Mesothelial cell of epicardium (in vitro differentiated cells): ENCODE measurements at places on chromosomes 16 and 17. TPM values are rescaled to one million over a fixed set of nuclear protein-coding genes. Genes with fewer than 3 reads are reported as not detected.

- H3K27ac ChIP-seq, result peak overlapping the region; percentile 69
- H3K4me3 ChIP-seq, result peak overlapping the region; percentile 67
- H3K36me3 ChIP-seq, result peaks cover 13% of the 10 kb centered on the region
- no peaks in the 10 kb centered on the region for H3K27me3 ChIP-seq
- peaks cover 25% of the 10 kb centered on the region for H3K4me1 ChIP-seq
Measured at GRCh38 chr16:67537270-67537635, 8.6 kb downstream of the RIPOR1 start.

DNA sequence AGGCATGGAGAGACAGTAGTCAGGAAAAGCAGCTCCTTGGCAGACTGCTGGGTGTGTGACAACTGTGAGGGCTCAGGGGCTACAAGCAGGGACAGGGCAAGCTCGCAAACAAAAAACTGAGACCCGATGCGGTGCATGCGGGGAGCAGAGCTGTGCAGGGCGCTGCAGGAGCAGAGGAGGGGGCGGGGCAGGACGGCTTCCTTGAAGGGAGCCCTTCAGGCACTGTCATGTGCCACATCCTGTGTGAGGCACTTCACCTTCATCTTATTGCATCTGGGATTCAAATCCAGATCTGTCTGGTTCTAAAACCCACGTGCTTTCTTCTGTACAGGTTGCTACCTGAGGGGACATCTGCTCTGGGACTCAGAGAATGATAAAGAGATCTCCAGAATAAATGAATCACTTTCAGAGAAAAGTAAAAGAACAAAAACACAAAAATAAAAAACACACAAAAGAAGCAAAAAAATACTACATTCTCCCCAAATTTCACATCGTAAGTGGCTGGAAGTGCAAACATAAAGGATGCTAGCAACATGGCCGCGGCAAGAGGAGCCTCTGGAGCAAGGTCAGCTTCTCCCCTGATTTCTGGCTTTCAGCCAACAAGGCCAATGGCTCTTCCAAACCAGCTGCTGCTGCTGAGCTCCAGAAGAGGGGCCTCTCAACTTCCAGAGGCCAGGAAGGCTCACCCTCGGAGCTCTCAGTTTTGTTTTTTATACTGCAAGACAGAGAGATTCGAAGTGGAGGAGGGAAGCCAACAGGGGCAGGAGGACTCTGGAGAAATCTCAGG, 14.2 kb downstream of the LYRM9 start:
- no peak for DNase-seq
- H3K27me3 ChIP-seq, result no peaks in the 10 kb centered on the region
- H3K36me3 ChIP-seq, result peaks cover 10% of the 10 kb centered on the region

DNA sequence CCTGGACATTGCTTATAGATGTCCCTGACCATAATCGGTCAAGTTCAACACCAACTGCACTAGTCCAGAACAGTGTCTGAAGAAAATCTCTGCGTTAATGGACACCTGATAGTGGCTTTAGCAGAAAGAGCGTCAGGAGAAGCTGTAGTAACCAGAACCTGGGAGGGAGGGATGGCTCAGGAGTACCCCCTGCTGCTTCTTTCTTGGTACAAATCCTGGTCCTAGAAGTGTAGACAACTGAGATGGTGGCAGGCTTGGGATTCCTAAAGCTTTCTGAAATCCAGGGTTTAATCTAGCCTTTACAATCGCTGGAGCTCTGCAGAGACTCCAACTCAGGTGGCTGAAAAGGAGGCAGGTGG, 5.4 kb downstream of the MAP3K14 start:
- peak overlapping the region; percentile 78 for H3K27ac ChIP-seq
- no peak overlapping the region for H3K4me3 ChIP-seq
- H3K36me3 ChIP-seq, result peaks cover 5% of the 10 kb centered on the region
- no peak for DNase-seq

DNA sequence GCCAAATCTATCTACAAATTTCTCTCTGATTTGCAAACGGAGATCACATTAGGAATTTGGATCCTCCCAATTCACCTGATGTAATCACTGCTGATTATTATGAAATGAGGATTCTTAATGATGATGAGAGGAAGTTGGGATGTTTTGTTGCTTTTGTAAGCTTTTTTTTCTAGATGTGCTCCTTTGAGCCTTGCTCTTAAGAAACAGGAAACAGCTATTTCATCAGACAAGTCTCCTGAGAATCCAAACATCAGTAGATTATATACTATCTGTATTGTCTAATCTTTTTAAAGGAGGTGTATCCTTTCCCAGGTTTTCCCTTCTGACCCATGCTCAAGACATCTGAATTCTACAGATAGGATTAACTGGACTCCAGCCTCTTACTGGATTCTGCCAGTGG, 73.3 kb downstream of the KIF2B start:
- H3K36me3 ChIP-seq, result no peaks in the 10 kb centered on the region
- no peak overlapping the region for H3K4me3 ChIP-seq
- no peak overlapping the region for H3K27ac ChIP-seq
- peaks cover 2% of the 10 kb centered on the region for H3K4me1 ChIP-seq
- no peaks in the 10 kb centered on the region for H3K27me3 ChIP-seq

The CAPNS2 gene
- total RNA-seq, result 2.2 to 2.8 TPM (median 2.5 TPM) in 3 replicates

The MEFV gene
- total RNA-seq, result 0.20 TPM in 1 of 3 replicates, not detected in the others

The ZNF688 gene
- 10.1 to 12.0 TPM (median 11.3 TPM) in 3 replicates for total RNA-seq

The GAST gene
- total RNA-seq, result not detected in 3 replicates
